ENCODE measurements at places on chromosomes 1 and 21.

- no peak for DNase-seq
Observed at GRCh38 chr21:26956216-26956615, 10.7 kb downstream of the ADAMTS5 start.

- DNase-seq = no peak
Observed at GRCh38 chr1:85569737-85570404, 10.7 kb upstream of the CCN1 start.

DNA sequence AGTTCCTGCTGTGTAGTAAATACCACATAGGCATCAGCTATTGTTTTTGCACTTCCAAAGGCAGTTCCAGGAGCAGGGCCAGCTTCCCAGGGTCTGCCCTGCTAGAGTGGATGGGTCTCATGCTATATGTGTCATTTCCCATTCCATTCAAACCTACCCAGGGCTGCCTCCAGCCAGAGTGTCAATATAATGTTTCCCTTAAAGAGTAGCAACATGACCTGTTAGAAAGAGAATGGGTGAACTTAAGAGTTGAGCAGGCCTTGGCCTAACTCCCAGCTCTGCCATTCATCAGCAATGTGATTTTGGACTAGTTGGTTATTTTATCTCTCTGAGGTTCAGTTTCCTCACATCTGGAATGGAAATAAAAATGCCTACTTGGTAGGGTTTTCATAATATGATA lies 44.9 kb downstream of the RAB3B start:
- no peak for DNase-seq

- DNase-seq = no peak
Observed at GRCh38 chr1:17834561-17835100, 79.5 kb downstream of the ACTL8 start.

- no peak for DNase-seq
Observed at GRCh38 chr1:17122521-17123164, 3.4 kb upstream of the PADI2 start.

- DNase-seq = no peak
Observed at GRCh38 chr1:156664767-156665411, 12.3 kb downstream of the NES start.

DNA sequence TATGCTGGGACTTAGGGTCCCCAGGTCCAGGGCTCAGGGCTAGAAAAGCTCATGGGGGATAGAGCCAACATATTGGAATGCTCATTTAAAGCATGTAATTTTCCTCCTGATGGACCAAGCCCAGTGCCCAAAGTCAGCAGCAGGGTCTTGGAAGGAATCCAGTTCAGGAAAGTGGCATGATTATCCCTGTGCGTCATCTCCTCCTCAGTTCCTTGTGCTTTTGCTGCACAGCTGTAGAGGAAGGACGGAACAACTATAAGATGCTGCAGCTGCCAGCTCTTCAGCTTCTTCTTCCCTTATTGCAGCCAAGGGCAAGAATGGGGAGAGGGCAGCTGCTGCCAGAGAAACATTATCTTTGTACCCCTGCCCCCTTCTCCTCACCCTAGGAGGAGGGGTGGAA lies 58.4 kb downstream of the OVGP1 start:
- no peak for DNase-seq

- DNase-seq = no peak
Observed at GRCh38 chr1:226589008-226589733, 40.6 kb downstream of the STUM start.

DNA sequence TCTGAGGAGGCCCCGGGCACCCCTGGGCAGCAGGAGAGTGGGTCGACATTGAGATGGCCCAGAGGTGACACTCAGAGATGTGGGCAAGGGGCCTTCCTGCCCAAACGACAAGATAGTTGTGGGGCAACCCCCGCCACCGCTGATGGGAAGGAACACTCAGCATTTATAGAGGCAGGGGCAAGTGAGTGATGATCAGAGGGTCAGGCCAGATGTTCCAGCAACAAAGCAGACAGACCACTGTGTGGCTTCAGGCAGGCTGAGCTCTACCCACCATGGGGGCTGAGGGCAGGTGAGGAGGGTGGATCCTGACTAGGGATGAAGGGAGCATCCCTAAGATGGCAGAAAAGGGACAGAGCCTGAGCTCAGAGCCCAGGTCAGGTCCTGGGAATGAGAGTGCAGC lies 362.7 kb downstream of the PTPRU start:
- DNase-seq = peak; percentile 76

DNA sequence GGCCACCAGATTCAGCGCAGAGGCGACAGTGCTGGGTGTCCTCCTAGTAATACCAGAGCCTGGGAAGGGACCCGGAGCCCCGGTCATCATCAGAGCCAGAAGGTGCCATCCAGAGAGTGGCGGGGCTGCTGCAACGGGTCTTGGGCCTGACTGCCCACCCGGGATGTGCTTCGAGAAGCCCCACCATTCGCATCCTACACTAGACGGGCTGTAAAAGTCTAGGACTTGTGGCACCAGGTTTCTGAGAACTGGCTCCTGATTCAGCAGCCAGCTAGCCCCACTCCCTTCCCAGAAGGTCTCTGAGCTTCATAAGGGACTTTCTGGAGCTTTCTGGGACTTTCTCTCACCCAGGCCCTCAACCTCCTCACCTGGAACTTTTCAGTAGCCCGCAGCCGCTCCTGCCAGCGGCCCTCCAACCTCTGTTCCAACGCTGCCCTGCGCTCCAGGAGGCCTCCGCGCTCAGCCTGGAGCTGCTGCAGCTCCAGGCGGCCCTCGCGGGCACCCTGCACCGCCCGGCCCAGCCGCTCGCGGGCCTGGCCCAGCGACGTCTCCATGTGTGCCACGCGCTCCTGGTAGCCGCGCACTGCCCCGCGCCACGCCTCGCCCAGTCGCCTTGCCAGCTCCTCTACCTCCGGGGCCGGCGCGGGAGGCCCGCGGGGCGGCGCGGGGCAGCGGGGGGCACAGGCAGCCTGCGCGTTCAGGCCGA lies 940 bp downstream of the NES start:
- no peak for DNase-seq

- DNase-seq = no peak
Observed at GRCh38 chr1:106621853-106622252, 434.6 kb upstream of the PRMT6 start.

DNA sequence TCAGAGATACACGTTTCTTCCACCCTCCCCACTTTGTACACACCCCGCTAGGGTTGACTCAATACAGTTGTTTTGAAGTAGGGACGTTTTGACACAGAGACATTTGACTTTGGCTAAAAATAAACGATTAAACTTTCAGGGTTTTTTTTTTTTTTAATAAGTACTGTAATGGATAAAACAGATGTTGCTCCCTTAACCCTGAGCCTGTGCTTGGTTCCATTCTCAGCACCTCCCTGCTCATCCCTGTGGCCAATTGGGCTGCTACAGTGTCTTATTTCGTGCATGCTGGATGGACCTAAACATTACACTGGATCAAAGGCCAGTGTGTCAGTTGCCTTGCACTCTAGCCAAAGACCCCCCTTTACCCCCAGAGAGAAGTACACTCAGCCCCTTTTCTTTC lies 16.9 kb downstream of the GRHL3 start:
- no peak for DNase-seq

DNA sequence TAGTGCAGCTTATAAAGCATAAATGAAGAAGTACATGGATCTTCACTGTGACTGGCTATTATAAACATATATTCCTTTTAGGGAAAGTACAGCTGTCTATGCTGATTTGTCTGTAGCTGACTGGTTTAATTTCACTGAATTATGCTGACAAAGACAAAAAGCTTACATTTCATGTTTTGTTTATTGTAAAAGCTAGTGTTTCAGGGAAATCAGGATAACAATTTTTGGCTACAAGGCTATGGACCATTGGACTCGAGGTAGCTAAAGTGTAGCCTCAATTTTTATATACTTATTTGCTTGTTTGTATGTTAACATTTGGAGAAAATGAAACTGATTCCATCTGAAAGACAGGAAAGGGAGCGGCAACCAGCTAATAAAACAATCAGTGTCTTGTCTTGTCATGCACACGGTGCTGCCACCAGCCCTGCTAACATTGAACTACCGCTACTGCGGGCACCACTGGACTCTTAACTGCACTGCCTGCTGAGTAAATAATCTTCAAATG lies 480.2 kb downstream of the COL11A1 start:
- no peak for DNase-seq

GRCh38 chr1:211579440-211580302 lies 710 bp upstream of the SLC30A1 start:
- DNase-seq = no peak

GRCh38 chr1:32896451-32896850 lies 4.7 kb downstream of the TMEM54 start:
- DNase-seq = no peak

GRCh38 chr1:14304381-14304865 lies 294.1 kb upstream of the KAZN start:
- no peak for DNase-seq

- DNase-seq = peak; percentile 98
Observed at GRCh38 chr1:197146101-197147095, at the start of gene ASPM. Gene ASPM (minus strand): TSS chr1:197146669. CDS start chr1:197146437, 232 bp downstream.

- no peak for DNase-seq
Observed at GRCh38 chr1:244294599-244295224, 157.0 kb downstream of the ADSS2 start.

GRCh38 chr1:147177611-147178380 lies 5.5 kb upstream of the PRKAB2 start:
- no peak for DNase-seq

- no peak for DNase-seq
Observed at GRCh38 chr1:6966326-6966725, 181.1 kb downstream of the CAMTA1 start.

- no peak for DNase-seq
Observed at GRCh38 chr1:197367627-197368026, 99.6 kb downstream of the CRB1 start.

DNA sequence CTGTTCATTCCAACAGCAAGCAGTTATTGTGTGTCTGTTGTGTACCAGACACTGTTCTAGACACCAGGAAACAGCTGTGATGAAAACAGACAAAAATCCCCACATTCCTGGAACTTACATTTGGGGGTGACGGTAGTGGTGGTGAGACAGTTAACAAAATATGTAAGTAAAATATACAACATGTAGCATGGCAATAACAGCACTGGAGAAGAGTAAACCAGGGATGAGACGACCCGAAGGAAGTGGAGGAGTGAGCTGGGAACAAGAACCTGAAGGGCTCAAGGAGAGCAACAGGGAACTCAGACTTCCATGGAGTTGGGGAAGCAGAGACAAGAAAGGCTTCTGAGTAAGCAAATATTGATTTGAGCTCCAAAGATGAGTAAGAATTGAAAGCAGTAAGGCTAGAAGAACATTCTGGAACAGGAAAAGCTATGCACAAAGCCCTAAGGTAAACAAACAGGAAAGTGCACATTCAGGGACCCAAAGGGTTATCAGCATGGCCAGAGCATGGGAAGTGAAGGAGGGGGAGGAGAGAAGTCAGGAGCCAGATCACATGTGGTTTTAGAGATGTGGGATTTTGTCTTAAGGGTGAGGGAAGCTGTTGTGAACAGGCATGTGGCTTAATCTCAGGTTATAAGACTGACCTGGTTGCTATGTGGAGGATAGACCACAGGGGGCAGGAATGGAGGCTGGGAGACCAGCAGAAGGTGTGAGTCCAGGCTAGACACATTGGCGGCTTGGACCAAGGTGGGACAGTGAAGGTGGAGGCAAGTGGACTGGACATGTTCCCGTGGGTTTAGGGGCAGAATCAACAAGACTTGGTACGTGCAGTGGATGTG lies 7.3 kb downstream of the CSF1 start:
- no peak for DNase-seq

DNA sequence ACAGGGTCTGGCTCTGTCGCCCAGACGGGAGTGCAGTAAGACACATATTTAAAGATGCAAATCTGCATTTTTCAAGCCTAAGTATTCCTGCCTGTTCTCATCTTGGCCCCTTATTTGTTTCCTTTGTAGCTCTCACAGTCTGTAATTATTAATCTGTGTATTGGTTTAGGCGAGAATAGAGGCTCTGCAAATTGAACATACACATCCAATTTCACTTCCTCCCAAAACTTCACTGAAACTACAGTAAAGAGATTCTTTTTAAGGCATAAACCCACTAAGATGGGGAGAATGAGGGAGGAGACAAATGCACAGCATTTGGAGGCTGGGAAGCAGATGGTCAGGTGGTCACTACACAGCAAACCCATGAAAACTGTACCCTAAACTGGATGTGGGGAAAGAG lies 21.0 kb downstream of the HMGN2 start:
- DNase-seq = no peak

DNA sequence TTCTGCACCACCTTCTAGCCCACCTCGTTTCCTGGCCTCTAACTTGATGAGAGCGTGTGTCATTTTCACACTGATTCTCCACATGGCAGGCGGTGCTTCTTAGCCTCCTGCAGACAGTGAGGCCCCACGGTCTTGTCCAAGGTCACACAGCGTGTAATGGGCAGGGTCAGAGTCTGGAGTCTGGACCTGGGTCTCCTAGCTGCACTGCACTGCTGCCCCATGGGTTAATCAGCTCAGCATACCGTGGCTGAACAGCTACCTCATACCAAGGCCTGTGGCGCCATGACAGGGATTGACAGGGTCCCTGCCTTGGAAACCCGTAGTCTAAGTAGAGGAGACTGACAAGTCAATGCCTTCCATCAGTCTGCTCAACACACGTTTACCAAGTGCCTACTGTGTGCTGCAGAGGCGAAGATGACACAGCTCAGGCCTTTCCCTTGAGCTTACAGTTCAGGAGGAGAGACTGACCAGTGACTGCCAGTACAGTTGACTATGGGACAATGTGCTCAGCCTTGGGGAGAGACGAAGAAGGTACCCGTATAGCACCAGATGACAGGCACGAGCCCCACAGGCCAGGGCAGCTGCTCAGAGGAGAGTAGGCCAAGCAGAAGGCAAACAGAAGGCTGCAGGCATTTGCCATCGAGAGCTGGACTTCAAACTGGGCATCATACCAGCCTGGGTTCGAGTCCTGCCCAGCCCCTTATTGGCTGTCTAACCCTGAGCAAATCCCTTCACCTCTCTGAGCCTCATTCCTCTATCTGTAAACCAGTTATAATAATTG lies 5.5 kb downstream of the PCSK9 start:
- no peak for DNase-seq

- no peak for DNase-seq
Observed at GRCh38 chr21:28298251-28298672, 694.4 kb downstream of the LTN1 start.

DNA sequence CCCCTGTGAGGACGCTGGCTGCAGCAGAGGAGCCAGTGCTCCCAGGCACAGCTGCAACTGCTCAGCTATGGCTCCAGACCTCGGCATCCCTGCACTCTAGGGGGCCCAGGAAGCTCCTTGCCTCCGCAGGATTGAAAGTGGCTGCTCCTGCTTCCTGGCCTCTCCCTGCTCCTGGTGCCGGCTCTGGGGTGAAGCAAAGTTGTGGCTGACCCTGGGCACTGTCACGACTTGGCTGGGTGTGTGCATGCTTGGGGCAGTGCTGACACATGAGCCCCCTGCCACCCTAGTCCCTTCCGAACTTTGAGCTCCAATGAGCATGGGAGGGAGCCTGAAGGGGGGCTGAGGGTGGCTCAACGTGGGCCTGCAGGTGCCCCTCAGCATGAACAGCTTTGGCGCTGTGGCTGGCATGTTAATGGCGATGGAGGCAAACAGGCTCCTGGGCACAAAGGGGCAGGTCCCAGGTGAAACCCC lies 1512.2 kb downstream of the KCNT2 start:
- no peak for DNase-seq

GRCh38 chr1:68293609-68294366 lies 61.5 kb upstream of the WLS start:
- DNase-seq = peak; percentile 87
